T-helper 17 cell (primary cell): ENCODE measurements at places on chromosomes 11 and 22. TPM values are rescaled to one million over a fixed set of nuclear protein-coding genes. Genes with fewer than 3 reads are reported as not detected.

Gene SERPIND1
- not detected for total RNA-seq

Gene RASGRP2
- 464 TPM for total RNA-seq

Gene DRD4
- total RNA-seq = 0.89 TPM

Gene IL17REL
- total RNA-seq = not detected

Gene ROBO4
- total RNA-seq = not detected

Gene OR2D2
- total RNA-seq = not detected

Gene FGF3
- not detected for total RNA-seq

Gene OR8B2
- total RNA-seq = not detected
